ENCODE measurements at places on chromosomes 2 and 18.

DNA sequence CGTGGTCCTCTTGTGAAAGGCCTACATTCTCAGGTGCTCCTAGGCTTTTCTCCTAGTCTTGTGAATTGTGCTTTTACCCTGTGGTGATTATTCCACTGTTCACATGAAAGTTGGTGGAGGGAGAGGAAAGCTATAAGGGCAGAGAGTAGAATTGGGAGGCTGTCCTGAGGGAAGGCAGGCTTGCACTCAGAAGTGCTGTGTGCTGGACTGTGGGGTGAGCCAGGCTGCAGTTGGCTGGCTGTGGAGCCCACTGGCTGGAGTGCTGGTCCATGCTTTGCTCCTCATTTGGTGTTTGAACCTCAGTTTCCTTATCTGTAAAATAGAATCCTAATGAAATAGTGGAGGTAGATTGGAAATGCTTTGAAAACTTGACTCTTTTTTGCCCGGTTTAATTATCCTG lies 21.3 kb downstream of the LIMS1 start:
- H3K4me3 ChIP-seq: no peak overlapping the region
- no peak overlapping the region for H3K27ac ChIP-seq
- H3K27me3 ChIP-seq: no peaks in the 10 kb centered on the region
- H3K36me3 ChIP-seq: no peaks in the 10 kb centered on the region
- no peak for DNase-seq

DNA sequence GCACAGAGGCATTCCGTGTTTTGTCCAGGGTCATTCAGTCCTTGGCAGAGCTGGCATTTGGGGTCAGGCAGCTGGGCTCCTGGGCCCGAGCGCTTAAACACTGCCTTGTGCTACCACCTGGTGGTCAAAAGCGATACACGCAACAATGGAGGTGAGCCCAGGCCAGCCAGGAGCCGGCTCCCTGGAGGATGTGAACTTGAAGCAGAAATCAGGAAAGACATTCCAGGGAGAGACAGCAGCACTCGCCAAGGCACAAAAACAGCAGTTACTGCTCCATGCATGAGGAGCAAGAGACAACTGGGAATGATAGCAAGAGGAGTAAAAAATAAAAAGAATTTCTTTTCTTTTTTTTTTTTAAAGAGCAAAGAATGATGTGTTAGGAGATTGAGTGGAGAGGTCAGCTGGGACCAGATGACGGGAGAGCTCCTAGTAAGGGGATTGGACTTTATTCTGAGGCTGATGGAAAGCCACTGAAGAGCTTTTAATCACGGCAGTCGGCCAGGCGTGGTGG lies 20.7 kb downstream of the SCYGR8 start:
- no peaks in the 10 kb centered on the region for H3K36me3 ChIP-seq
- no peak overlapping the region for H3K27ac ChIP-seq
- H3K4me1 ChIP-seq: no peaks in the 10 kb centered on the region

GRCh38 chr2:11408959-11409571 lies 56.9 kb downstream of the E2F6 start:
- H3K27ac ChIP-seq: no peak overlapping the region
- no peak for DNase-seq
- H3K36me3 ChIP-seq: no peaks in the 10 kb centered on the region
- H3K27me3 ChIP-seq: peaks cover 7% of the 10 kb centered on the region
- no peaks in the 10 kb centered on the region for H3K4me1 ChIP-seq

DNA sequence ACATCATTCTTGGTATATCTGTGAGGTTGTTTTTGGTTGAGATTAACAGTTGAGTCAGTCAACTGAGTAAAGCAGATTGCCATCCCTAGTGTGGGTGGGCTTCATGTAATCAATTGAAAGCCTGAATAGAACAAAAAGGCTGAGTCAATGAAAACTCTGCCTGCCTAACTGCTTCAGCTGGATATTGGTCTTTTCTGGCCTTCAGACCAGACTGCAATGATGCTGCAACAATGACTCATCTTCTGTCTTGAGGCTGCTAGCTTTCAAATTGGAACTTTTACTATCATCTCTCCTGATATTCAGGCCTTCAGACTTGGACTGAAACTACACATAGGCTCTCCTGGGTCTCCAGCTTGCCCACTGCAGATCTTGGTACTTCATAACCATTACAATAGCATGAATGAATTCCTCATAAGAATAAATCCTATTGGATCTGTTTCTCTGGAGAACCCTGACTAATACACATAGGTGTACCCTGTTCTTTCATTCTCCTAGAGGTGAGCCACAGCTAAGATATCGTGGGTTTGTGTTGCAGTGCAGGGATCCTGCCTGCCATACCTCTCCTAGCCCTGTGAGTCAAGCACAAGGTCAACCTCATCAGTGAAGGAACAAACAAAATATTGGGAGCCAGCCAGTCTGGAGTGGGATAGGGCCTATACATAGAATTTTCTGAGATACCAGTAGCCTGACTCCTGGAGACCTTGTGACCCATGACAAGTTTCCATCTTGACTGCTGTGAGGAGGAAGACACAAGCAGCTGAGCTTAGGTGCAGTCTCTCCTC lies 473.8 kb downstream of the DCC start:
- H3K27ac ChIP-seq: no peak overlapping the region
- no peak for DNase-seq
- H3K4me3 ChIP-seq: no peak overlapping the region
- H3K4me1 ChIP-seq: no peaks in the 10 kb centered on the region
- H3K27me3 ChIP-seq: no peaks in the 10 kb centered on the region
- H3K36me3 ChIP-seq: no peaks in the 10 kb centered on the region

- H3K4me1 ChIP-seq: peaks cover 1% of the 10 kb centered on the region
- no peak overlapping the region for H3K27ac ChIP-seq
- no peaks in the 10 kb centered on the region for H3K36me3 ChIP-seq
- peaks cover 30% of the 10 kb centered on the region for H3K27me3 ChIP-seq
- no peak for DNase-seq
Observed at GRCh38 chr2:106882673-106883072, 3.3 kb downstream of the ST6GAL2 start.

DNA sequence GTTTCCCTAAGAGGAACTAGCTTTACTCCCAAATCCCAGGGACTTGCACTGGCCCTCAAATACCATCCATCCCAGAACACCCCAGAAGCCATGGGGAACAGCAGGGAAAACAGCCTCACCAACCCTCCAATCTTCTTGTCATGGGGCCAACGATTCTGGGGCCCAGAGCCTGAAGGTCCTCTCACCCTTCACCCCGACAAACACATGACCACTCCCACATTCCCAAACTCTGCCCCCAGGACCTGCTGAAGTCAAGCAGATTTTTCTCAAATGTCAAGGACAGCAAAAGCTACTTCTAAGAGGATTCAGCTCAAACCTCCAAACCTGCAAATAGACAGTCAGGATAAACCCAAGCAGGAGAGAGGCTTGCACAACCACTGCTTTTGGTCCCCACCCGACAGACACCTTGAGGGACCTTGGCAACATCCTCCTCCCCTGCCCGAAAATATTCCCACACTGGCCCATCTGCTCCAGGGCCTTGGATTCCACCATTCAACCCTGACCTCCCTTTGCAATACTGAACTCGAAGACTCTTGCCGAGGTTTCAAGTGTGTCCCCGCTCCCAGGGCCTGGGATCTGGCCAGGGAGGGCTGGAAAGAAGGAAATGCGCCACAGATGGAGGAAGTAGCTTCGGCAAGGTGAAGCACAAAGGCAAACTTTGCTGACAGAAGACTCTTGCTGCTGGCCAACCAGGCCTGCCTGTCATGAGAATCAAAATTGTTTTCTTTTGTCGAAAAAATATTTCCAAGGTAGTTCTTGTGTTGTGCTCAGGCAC lies 143.3 kb downstream of the ZFP36L2 start:
- no peak overlapping the region for H3K4me3 ChIP-seq
- H3K27ac ChIP-seq: no peak overlapping the region
- DNase-seq: no peak
- no peaks in the 10 kb centered on the region for H3K27me3 ChIP-seq
- H3K4me1 ChIP-seq: peaks cover 2% of the 10 kb centered on the region
- H3K36me3 ChIP-seq: no peaks in the 10 kb centered on the region

GRCh38 chr18:62846313-62846712 lies 131.0 kb downstream of the PHLPP1 start:
- H3K36me3 ChIP-seq: peaks cover 18% of the 10 kb centered on the region
- H3K4me3 ChIP-seq: peak overlapping the region; percentile 19
- H3K27ac ChIP-seq: peak overlapping the region; percentile 90
- H3K27me3 ChIP-seq: no peaks in the 10 kb centered on the region
- peaks cover 50% of the 10 kb centered on the region for H3K4me1 ChIP-seq

- peaks cover 46% of the 10 kb centered on the region for H3K4me1 ChIP-seq
- no peaks in the 10 kb centered on the region for H3K36me3 ChIP-seq
- no peak for DNase-seq
- no peak overlapping the region for H3K27ac ChIP-seq
- H3K4me3 ChIP-seq: no peak overlapping the region
- peaks cover 2% of the 10 kb centered on the region for H3K27me3 ChIP-seq
Observed at GRCh38 chr2:196291873-196292800, 120.8 kb upstream of the STK17B start.

- no peaks in the 10 kb centered on the region for H3K27me3 ChIP-seq
- H3K27ac ChIP-seq: no peak overlapping the region
- H3K36me3 ChIP-seq: no peaks in the 10 kb centered on the region
- H3K4me1 ChIP-seq: no peaks in the 10 kb centered on the region
- no peak for DNase-seq
Observed at GRCh38 chr2:199119796-199120195, 337.9 kb downstream of the SATB2 start.

GRCh38 chr2:70062270-70062669 lies 25.0 kb upstream of the PCBP1 start:
- no peak overlapping the region for H3K27ac ChIP-seq
- peaks cover 61% of the 10 kb centered on the region for H3K36me3 ChIP-seq
- no peaks in the 10 kb centered on the region for H3K27me3 ChIP-seq
- H3K4me1 ChIP-seq: peaks cover 10% of the 10 kb centered on the region
- H3K4me3 ChIP-seq: no peak overlapping the region
- no peak for DNase-seq

- peaks cover 16% of the 10 kb centered on the region for H3K36me3 ChIP-seq
- no peaks in the 10 kb centered on the region for H3K27me3 ChIP-seq
- no peak overlapping the region for H3K4me3 ChIP-seq
- DNase-seq: no peak
- H3K4me1 ChIP-seq: peaks cover 20% of the 10 kb centered on the region
Observed at GRCh38 chr2:10354399-10354798, 51.7 kb downstream of the HPCAL1 start.

DNA sequence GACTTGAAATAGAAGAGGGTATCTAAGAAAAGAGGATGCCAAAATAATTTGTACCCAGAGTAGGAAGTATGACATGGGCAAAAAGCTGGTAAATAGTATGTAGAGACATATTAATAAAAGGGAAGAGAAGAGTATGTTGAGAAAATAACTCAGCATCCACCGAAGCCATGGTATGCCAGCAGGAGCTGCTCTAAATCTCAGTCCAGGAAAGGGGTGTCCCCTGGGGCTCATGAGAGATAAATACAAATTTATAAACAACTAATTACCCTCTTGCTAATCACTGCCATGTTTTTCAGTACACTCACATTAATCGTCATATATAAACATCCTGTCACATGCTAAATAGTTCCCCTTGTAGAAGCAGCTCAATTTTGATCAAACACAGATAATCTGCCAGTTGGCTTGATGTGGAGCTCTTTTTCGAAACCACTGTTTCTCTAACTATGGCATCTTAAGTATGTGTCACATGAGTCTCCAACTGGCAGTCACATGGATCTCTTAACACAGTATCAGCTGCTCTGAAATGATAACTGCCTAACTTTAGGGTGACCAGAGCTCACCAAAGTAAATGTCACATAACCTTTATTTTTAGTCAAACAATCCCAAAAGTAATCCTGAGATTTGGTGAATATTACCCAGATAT lies 31.9 kb downstream of the EXOC6B start:
- H3K27ac ChIP-seq: no peak overlapping the region
- no peak overlapping the region for H3K4me3 ChIP-seq
- no peaks in the 10 kb centered on the region for H3K27me3 ChIP-seq
- no peaks in the 10 kb centered on the region for H3K36me3 ChIP-seq

- H3K36me3 ChIP-seq: no peaks in the 10 kb centered on the region
- H3K4me3 ChIP-seq: no peak overlapping the region
- peaks cover 3% of the 10 kb centered on the region for H3K27me3 ChIP-seq
- H3K4me1 ChIP-seq: peaks cover 7% of the 10 kb centered on the region
- H3K27ac ChIP-seq: no peak overlapping the region
Observed at GRCh38 chr18:23838233-23838632, 149.0 kb downstream of the LAMA3 start.

GRCh38 chr2:213751446-213751845 lies 467.2 kb downstream of the SPAG16 start:
- no peak overlapping the region for H3K27ac ChIP-seq
- no peak overlapping the region for H3K4me3 ChIP-seq
- H3K27me3 ChIP-seq: no peaks in the 10 kb centered on the region
- no peak for DNase-seq

Measured in activated T-helper 2 cell treated with anti-CD3 and anti-CD28 coated beads, Interferon-gamma antibody, Interleukin-2, Interleukin-4, amounts not matched to agents 10 μg/mL and 5 μg/mL and 100 μg/mL, durations not matched to agents 14 hours and 24 hours and 36 hours (primary cell).